ENCODE measurements at places on chromosomes 3 and 15.

GRCh38 chr15:70084461-70084860 lies 13.3 kb downstream of the TLE3 start:
- DNase-seq, result no peak

DNA sequence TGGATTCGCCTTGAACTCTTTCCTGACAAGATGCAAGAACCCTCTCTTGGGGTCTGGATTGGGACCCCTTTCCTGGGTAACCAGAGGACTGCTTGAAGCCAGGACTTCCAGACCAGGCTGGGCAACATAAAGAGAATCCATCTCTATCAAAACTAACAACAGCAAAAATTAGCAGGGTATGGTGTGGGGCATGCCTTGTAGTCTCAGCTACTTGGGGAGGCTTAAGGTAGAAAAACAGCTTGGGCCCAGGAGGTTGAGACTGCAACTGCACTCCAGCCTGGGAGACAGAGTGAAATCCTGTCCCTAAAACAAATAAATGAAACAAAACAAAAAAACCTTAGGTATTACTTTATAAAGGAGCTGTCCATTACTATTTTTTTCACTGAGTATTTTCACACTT lies 93.1 kb upstream of the PLXND1 start:
- DNase-seq, result no peak

DNA sequence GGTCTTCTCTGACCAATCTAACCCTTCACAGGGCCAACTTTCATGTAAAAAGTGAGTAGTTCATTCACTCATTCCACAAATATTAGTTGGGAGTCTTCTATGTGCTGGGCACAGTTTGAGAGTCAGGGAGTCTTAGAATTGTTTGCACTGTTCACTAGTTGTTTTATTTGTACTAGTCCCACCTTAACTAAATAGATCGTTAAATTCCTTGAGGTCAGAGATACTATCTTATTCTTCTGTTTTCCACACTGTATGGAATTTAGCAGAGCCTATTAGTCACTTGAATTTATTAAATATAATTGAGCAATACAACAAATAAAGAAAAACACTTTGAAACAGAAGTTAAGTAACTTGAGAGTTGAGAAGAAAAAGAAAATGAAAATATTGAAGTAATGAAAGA lies 40.8 kb upstream of the SPTSSB start:
- DNase-seq, result no peak

DNA sequence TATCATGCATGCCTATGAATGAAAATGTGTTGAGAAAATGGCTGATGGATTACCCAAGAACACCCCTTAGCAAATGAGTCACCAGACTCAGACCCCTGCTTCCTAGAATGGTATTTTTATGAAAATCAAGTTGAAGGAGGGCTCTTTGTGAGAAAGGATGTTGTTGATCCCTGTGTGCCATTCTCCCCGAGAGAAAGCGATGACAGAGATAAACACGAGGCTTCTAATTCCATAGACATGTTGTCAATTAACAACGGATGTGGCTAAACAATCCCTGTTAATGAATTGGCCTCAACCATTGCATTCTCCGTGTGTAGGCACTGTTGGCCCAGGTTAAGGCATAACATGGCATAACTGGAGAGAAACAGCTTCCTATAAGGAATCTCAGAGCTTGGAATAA lies 5.8 kb upstream of the OXTR start:
- no peak for DNase-seq

DNA sequence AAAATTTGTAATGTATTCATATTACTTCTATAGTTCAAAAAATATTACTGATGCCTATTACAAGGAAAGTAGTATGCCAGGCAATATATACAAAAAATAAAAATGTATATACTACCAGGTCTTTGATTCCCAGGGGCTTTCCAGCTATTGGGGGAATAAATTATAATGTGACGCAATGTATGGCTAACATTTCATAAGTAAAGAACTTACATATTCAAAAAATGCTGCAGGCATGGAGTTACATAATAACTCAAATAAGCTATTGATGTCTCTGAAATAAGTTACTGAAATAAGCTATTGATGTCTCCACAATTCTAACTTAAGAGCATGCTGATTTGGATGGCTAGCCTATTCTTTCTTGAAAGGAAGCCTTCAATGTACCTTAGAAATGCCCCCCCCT lies 30.2 kb downstream of the MCCC1 start:
- DNase-seq, result no peak

DNA sequence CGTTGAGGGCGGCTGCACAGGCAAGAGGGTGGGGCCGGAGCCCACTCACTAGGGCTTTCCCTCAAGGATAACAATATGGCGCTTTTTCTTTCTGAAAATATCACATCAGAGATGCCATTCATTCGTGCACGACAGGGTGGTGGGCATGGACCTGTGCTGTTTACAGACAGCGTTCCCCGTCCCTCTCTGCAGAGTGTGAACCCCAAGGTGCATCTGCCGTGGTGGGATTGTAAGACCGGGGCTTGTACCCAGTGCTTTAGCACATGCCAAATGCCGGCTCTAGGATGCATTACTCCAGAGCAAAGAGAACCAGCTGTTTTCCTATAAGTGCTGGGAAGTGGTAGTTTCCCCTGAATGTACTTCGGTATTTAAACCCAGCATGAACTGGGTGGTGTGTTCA lies 37.0 kb downstream of the CHDH start:
- no peak for DNase-seq

GRCh38 chr15:26037369-26037768 lies 174.2 kb upstream of the ATP10A start:
- DNase-seq, result no peak

GRCh38 chr3:130259166-130259874 lies 86.2 kb upstream of the COL6A5 start:
- DNase-seq, result no peak

DNA sequence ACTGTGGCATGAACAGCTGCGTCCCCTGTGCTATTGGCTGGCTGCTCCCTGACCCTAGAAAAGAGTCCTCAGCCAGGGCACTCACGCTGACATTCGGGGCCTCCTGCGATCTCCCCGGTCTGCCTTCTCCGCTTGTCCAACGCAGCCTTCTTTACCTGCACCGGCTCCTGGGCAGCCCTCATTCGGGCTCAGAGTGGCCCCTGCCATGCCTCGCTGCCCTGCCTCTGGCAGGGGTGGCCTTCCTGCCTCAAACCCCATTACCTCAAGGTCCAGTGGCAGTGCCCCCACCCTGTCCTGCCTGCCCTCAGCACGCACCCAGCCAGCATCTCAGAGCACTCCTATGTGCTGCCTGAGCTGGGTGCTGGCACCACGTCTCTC lies 86.5 kb downstream of the TBC1D2B start:
- no peak for DNase-seq

GRCh38 chr15:94387849-94388441 lies 156.6 kb downstream of the MCTP2 start:
- DNase-seq, result no peak

DNA sequence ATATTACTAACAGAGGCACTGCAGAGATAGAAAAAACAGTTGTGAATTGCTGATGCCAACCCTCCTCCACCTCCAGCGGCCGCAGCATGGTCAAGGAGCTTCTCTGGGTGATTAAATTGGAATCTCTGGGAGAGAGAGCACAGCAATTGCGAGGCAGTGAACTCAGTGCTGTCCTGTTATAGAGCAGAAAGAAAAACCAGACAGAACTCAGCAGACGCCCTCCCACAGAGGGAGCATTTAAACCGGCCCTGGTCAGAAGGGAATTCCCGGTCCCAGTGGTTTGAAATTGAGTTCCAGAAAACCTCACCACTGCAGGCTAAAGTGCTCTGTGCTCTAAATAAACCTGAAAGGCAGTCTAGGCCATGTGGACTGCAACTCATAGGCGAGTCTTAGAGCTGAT lies 175.4 kb downstream of the SQOR start:
- no peak for DNase-seq

DNA sequence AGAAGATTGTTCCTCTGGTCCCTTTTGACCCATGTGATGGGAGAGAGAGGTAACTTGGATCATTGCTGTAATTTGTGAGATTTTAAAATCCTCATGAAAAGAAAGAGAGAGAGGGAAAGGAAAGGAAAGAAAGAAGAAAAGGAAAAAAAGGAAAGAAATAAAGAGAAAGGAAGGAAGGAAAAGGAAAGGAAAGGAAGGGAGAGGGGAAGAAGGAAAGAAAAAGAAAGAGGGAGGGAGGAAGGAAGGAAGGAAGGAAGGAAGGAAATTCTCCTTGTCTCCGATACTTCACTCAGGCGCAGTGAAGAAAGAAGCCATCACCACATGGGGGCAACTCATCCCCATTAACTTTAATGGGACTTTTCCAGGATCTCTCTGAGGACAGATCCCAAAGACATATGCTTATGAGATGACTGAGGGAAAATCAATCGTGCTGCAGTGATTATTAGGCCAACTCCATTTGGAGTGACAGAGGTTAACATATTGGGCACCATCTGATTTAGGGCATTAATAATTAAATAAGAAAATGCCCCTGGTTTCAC lies 123.0 kb downstream of the MEGF11 start:
- DNase-seq, result no peak

GRCh38 chr3:8856721-8857120 lies 87.3 kb upstream of the OXTR start:
- no peak for DNase-seq

DNA sequence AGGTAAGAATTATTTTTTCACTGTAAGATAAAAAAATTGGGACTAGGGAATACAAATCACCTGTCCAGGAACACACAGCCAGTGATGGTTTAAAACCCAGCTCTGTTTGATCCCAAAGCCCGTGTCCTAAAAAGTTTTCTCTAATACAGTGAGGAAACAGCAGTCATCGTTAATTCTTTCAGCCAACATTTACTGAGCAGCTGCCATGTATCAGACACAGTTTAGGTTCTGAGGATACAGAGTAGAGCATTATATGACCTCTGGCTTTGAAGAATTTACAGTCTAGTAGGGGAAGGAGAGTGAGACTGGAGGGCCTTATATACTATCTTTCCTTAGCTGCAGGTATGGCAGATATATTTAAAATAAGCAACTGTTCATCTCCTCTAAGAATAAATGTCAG lies 82.7 kb downstream of the KCNMB2 start:
- DNase-seq, result no peak

DNA sequence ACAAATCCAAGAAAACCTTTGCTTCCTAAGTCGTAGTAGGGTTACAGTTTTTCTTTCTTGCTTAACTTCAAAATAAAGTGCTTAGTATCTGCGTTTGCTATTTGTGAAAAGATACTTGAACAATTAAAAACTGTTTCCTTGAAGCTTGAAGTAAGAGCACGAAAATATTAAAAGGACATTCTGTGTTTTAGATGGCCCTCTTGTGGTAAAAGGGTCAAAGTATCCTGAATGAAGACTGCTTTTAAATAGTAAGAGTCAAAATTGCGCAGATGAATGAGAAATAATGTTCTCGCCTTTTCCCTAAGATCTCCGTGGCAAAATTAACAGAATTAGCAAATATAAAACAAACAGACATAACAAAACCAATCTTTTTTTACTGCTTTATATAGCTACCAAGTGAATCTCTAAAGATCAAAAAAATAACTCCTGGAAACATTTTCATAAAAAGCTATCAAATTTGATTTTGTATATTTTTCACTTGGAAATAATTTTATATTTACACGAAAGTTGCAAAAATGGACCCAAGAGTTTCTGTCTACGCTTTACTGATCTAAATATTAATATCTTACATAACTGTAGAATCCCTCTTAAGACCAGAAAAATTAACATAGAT lies 175.4 kb downstream of the MBNL1 start:
- DNase-seq, result no peak

DNA sequence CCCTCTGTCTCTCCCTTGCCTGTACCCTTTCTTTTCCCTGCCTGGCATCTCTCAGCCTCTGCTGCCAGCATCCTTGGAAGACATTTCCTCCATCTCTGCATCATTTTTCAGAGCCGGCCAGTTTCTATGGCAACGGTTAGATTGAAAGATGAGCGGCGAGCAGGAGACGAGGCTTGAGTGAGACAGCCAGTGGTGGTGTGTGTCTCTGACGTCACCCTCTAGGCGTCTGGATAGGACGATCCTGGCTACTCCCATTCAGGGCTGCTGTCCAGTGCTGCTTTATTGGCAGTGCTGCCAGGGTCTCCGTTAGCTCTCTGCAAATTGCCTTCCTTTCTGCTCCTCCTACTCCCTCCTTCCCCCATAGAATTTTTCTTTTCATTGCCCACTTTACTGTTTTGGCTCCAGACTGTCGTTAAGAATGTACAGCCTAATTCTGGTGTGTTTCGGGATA lies 57.9 kb downstream of the TRAK1 start:
- no peak for DNase-seq

GRCh38 chr3:53238051-53238850 lies 17.6 kb downstream of the TKT start:
- no peak for DNase-seq

DNA sequence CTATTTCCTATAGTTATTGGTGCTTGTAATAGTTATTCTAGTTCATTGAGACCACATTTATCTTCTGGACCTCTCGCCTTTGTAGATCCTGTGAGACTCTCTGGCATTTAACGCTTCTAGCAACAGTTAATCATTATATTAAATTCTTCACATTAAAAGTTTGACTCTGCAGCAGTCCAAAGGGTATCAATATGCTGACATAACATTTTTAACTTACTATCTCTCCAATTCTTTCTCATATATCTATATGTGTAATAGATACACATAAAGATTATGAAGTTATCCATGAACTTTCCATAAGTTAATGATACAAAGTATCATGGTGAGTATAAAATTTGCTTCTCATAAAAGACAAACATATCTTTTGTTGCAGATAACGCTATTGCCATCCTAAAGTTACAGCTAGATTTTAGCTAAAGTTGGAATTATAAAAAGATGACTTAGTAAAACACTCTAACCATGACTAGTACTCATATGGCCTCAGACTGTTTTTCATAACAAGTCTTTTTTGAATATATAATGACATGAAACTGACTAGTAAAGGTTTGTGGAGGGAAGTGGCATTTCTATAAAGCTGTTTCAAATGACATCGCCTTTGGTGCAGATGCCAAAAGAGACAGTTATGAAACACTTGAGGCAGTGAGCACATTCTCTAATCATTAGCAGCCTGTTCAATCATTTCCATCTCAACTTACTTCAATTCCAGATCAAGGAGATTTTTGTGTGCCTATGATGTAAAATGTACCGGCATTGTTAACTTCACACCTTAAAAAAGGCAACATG lies 379.3 kb upstream of the CBLB start:
- DNase-seq, result no peak

All from cortex of kidney (tissue), 1 donor.